ENCODE measurements at places on chromosomes 16 and 17.
A peak's percentile ranks its signal among the peaks of the same experiment; 100 is the strongest.

DNA sequence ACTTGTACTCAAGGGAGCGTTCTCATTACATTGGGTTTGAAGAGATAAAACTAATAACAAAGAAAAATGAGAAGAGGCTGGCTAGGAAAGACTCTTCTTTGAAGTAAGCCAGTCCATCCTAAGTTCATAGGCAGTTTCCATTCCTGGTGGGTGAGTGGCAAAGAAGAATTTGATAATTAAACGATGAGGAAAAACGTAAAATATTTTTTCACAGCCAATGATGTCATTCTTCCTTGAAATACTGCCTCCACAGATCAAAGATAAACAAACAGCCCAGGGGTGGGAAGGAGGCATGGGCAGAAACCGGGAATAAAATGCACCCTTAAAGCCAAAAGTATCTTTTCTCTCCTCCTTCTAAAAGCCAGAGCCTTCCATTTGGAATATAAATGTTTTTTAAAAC, 346.6 kb downstream of the PMP22 start:
- no peak for DNase-seq

DNA sequence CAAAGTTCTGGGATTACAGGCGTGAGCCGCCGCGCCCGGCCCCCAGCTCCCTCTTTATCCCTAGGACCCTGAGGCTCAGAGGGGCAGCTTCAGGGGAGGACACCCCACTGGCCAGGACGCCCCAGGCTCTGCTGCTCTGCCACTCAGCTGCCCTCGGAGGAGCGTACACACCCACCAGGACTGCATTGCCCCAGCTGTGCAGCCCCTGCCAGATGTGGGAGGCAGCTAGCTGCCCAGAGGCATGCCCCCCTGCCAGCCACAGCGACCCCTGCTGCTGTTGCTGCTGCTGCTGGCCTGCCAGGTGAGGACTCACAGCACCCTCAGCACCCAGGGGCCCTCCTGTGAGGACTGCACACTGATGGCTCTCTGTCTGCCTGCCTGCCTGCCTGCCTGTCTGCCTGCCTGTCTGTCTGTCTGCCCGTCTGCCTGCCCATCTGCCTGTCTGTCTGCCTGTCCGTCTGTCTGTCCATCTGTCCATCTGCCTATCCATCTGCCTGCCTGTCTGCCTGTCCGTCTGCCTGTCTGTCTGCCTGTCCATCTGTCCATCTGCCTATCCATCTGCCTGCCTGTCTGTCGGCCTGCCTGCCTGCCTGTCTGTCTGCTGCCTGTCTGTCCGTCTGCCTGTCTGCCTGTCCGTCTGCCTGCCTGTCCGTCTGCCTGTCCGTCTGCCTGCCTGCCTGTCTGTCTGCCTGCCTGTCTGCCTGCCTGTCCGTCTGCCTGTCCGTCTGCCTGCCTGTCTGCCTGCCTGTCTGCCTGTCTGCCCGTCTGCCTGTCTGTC, 5.0 kb downstream of the GCGR start:
- DNase-seq, result no peak

DNA sequence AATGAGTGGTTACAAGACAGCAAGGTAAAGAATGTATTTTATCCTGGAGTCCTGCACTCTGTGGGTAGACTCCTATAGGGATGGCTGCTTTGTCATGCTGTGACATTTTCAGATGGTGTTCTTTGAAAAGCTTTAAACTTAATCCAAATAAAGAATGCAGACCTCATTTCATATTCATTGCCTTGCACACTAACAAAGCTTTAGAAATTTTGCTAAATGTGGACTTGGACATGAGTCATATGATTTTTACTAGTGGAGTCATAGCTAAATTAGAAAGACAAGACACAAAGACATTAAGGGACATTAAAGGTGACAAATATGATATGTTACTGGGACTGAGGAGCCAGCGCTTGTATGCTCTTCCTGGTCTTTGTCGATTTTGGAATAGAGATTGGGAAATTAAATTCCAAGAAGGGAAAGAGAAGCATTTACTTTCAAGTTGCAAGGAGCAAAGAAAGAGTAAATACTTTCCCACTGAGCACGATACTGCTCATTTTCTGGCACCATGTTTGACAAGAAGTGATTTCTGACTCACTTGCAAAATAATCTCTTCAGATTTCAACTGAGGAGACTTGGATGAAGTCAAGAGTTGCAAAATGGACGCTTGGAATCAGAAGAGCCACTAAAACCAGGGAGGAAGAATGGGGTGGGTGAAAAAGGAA, 152.9 kb upstream of the MYOCD start:
- no peak for DNase-seq

DNA sequence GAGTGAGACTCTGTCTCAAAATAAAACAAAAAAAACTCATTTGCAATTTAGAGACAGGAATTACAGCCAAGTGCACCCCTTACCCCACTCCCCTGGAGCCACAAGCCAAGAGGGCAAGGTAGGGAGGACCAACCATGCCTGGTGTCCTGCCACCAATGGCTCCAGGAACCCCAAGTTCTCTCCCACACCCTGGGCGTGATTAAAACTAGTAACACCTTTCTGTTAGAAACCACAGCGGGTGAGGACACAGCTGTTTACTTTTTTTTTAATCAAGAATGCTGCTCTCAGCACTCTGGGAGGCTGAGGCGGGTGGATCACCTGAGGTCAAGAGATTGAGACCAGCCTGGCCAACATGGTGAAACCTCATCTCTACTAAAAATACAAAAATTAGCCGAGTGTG, 38.1 kb downstream of the ANKRD11 start:
- no peak for DNase-seq

DNA sequence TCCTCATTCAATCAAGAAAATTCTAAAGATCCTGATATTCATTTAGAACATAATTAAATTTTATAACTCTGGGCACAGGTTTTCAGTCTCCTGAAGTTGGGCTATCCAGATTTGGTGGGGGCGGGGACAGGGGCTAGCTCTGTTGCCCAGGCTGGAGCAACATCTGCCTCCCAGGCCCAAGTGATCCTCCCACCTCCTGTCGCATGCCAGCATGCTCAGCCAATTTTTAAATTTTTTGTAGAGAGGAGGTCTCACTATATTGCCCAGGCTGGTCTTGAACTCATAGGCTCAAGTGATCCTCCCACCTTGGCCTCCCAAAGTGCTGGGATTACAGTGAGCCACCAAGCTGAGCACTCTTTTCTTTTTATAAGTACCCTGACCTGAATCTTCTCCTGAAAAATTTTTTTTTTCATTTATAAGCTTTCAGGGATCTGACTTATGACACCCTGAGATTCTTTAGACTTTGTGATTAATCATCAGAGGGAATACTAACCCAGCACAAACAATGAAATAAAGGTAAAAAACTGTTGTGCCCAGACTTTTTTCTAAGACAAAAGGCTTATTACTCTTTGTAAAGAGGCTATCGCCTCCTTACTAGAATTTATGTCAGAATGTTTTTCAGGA, 62.6 kb downstream of the TUBD1 start:
- no peak for DNase-seq

- DNase-seq, result no peak
Measured at GRCh38 chr17:80105762-80106161, 4.4 kb downstream of the GAA start.

- DNase-seq, result no peak
Measured at GRCh38 chr17:32488604-32489180, 1.9 kb downstream of the CDK5R1 start.

GRCh38 chr17:27404676-27405075, 51.6 kb upstream of the KSR1 start:
- no peak for DNase-seq

- DNase-seq, result no peak
Measured at GRCh38 chr16:4537376-4538343, 913 bp downstream of the CDIP1 start.

GRCh38 chr17:20266806-20267458, 200.4 kb downstream of the LGALS9B start:
- DNase-seq, result peak; percentile 31

DNA sequence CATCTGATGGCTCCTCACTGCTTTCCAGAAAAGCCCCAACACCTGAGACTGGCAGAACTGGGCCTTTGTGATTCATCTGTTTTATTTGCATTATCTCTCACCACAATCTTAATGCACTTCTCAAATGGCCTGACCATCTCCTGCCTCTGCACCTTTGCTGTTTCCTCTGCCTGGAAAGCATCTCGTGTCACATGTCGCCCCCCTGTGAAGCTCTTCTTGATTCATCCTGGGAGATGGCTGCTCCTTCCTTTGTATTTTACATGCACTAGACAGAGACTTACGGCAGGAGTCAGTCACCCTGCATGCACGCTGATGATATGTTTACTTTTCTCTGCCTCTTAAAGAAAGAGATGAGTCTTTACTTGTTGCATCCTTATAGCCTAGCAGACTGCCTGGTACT, 30.0 kb downstream of the HNF1B start:
- no peak for DNase-seq

DNA sequence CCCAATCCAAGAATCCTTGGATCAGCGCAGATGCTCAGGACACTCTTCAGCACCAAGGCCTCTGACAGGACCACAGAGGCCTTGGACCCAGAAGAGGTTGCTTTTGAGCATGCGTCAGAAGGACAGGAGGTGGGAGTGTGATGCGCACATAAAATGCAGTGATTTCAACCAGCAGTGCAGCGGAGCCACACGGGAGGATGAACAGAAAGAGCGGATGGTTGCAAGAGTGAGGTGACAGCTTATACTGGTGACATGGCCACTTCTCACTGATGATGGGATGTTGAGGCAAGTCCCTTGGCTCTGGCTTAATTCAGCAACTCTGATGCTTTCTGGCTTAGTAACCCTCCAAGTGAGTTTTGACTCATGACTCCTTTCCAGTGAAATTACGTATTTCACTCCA, 25.2 kb upstream of the ERN1 start:
- DNase-seq, result no peak

DNA sequence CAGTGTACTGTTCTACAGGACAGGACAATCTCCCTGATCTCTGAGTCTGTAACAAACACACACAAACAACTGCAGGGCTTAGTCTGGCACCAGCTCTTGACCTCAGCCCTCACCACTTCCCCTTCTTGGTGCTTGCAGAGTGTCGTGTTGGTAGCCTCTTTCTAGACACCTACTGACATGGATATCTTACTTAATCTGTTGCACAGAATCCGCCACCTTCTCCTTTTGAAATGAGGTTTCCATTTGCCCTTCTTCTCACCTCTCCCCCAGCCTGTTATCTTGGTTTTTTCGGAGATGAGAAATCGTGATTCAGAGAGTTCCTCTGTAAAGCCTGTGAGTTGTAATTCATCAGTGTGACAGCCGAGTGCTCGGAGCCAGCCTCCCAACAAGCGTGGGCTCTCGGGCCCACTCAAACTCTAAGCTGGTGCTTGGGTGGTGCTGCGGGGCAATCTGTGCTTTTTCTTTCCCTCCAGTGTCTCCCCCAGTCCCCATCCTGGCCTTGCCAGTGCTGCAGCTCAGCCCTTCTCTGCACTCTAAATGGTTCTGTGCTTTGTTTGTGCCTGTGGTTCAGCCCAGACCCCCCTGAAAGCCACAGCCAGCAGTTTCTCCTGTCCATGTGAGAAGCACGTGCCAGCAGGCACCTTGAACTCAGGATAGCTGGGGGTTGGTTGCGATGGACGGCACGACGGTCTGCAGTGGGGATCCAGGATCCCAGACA, 28.1 kb downstream of the KIAA0513 start:
- peak; percentile 94 for DNase-seq

- DNase-seq, result no peak
Measured at GRCh38 chr17:80829166-80829813, 162.4 kb upstream of the CHMP6 start.

GRCh38 chr16:68246666-68247065, 1.5 kb downstream of the PLA2G15 start:
- DNase-seq, result no peak

GRCh38 chr16:1794908-1795666, 1.6 kb upstream of the IGFALS start:
- DNase-seq, result no peak

DNA sequence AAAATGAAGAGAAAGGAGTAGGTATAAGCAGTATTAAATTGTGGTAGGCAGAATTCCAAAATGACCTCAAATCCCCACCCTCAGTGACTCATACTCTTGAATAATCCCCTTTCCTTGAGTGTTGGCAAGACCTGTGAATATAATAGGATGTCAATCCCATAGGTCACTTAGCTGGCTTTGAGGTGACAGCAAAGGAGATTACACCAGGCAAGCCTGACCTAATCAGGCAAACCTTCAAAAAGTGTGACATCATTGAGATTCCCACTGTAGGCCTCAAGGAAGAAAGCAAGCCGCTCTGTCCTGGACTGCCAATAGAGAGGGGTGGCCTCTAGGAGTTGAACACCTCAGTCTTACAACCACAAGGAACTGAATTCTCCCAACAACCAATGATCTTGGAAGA, 535.2 kb downstream of the RBFOX1 start:
- DNase-seq, result no peak

DNA sequence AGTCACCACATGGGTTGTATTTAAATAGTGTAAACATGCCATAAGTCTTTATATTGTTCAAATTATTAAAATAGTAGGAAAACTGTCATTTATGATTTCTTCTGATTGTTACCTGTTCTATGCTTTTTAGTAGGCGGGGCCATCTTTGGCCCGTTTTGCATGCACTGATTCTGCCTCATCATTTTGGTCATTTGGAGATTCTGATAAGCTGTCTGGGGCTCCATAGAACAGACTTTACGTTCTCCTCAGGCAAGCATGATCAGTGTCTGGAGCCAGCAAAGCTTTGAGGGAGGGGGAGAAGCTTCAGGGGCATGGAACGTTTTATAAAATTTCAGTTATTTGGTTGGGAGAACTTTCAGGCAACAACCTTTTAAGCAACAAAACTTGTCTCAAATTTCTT, 8.8 kb downstream of the NDEL1 start:
- no peak for DNase-seq

DNA sequence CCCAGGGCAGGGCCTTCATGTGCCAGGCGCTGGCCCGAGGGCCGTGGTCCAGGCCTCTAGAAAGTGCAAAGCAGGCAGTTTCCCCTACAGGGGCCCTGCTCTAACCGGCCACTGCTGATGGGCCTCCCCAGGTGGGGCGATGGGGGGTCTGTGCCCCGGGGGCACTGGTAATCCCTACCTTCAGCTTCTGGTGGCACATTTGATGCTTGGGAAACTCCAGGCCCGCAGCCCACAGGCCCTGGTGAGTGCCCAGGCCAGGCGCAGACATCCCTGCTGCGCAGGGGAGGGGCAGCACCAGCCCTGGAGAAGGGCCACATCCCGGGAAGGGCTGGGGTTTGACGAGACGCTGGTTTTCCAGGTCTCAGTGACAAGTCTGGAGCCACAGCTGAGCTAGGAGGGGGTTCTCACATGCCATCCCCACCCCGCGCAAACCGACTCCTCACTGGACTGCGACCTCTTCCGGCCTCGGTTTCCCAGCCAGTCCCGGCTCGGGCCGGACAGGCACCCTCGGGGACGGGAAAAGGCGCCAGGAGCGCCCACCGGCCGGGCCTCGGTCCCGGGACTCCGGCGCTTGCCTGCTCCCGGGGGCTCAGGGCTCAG, 1.6 kb downstream of the DOC2B start:
- no peak for DNase-seq

GRCh38 chr16:12366313-12366712, 389.8 kb downstream of the SNX29 start:
- peak; percentile 70 for DNase-seq

- peak; percentile 88 for DNase-seq
Measured at GRCh38 chr17:7883781-7884386, 4.7 kb upstream of the CHD3 start.

DNA sequence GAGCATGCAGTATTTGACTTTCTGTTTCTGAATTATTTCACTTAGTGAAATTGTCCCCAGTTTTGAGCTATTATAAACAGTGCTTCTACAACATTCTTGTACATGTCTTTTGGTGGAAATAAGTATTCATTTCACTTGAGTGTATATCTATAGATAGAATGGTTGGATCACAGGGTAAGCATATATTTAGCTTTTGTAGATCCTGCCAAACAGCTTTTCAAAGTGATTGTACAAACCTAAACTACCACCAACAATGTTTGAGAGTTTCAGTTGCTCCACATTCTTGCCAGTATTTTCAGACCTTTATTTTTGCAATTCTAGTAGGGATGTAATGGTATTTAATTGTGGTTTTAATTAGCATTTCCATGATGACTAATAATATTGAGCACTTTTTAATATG, 91.6 kb downstream of the CCT6B start:
- DNase-seq, result no peak
